RCC 7860 (cell line): ENCODE measurements at places on chromosomes 16 and 17.

GRCh38 chr16:75502916-75503605 is 7.8 kb upstream of the CHST6 start:
- no peak for DNase-seq

DNA sequence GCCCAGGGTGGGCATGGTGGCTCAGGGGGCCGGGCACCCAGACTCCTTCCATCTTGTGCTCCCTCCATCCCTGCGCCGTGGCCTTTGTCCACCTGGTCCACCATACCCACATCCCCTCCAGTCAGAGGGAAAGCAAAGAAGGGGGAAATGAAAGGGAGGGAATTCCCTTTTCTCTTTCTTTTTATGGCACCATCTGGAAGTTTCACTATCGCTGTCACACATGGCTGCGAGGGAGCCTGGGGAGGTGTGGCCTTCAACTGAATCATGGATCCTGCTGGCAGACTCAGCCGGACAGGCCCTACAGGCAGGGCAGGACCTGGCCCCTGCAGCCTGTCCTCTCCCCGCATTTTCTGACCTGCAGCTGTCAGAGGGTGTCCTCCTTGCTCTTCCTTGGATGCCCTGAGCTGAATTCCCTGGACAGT is 6.2 kb downstream of the SLC12A3 start:
- DNase-seq: peak; percentile 50

DNA sequence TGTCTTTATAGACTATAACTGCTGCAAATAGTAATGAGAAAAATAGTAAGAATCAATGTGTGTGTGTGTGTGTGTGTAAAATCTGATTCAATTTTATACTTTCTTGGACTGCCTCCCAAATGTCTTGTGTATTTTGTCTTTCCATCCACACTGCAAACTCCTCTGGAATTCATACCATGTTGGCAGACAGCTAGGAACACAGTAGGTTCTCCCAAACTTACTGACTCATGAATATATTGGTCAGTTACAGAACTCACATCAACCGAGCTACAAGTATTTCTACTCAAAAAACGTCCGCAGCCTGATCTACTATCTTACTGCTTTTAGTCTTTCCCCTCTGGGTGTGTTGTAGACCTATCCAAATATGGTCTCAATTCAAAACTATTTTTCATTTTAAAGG is 542.7 kb upstream of the PSMD7 start:
- peak; percentile 42 for DNase-seq

DNA sequence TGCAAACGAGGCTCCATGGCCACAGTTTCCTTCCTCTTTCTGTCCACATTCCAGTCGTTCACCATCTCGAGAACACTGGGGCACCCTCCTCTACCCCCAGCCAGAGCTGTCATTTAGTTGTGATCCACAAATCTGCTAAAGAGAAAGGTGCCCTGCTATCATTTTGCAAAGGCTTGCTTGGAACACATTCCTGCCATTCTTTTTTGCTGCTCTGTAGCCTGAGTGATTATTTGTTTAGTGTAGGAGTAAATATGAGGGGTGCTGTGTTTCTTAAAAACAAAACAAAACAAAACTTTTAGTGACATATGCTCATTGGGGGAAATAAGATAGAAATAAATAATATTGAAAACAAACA is 166.7 kb downstream of the PRKCA start:
- no peak for DNase-seq

DNA sequence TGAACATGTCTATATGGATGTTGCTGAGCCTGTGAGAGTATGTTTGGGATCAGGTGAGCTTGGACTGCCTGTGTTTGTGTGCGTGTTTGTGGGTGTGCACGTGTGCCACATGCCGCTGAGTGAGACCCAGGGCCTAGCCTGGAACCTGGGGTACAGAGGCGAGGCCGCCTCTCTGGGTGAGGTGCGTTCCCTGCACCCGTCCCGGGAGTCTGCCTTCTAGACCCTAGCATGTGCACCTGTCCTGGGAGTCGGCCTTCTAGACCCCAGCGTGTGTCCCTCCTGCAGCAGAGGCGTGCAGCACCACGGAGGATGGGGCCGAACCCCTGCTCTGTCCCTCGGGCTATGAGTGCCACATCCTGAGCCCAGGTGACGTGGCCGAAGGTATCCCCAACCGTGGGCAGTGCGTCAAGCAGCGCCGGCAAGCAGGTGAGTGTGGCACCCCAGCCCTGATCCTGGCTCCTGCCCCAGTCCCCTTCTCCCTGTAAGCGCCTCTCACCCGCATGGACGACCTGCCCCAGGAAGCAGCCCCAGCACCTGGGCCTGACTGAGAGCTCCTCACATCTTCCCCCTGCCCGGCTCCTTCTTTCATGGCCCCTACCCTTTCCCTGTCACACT is 24.6 kb downstream of the WFDC1 start:
- DNase-seq: no peak

GRCh38 chr17:82444941-82445521 is 5.5 kb downstream of the CYBC1 start:
- DNase-seq: no peak

DNA sequence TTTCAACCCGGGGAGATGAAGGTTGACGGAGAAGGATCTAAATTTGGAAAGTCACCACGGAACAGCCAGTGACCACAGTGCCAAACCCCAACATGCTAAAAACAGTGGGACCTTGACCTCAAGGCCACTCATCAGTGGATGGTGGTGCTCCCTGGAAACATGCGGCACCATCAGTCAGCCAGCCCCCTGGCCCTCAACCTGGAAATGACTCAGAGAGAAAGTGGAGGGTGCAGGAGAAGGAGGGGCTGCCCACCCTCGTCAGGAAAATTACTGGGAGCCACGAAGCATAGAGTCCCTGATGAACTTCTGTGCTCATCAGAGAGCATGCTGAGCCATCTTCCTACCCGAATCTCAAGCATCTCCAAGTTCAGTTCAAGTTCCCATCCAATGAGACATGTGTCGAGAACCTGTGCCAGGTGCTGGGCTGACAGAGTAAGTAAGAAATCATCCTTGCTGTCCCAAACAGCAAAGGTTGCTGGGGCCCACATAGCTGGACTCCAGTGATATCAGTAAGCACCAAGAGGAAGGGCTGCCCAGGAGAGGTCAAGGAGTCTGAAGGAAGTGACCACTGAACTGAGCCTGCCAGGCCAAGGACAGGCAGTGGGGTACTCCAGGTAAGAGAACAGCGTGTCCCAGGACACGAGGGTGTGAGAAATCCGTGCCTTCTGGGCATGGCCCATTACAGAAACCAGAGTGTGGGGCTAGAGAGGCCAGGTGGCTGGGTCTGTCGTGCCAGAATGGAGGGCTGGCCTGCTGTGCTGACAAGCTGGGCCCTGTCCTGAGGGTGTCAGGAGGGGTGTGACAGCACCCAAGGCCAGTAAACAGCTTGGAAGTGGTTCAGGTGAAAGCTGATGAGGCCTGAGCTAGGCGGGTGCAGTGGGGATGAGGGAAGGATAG is 5.2 kb downstream of the PECAM1 start:
- DNase-seq: peak; percentile 87

DNA sequence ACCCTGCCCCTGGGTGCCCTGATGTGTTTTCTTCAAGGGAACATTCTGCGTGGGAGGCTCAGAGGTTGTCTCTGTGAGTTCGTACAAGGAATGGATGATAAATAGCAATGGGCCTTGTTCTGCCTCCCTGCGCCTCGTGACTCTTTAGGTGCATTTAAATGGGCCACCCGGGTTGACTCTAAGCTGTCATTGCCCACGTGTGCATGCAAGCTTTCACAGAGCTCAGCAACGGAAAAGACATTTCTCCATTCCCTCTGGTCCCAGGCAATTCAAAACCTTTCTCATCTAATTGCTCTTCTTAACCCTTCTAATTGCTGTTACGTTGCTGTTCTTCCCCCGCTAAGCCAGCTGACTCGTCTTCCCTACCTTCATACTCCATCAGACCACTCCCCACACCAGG is 71.5 kb upstream of the SDK2 start:
- DNase-seq: no peak

DNA sequence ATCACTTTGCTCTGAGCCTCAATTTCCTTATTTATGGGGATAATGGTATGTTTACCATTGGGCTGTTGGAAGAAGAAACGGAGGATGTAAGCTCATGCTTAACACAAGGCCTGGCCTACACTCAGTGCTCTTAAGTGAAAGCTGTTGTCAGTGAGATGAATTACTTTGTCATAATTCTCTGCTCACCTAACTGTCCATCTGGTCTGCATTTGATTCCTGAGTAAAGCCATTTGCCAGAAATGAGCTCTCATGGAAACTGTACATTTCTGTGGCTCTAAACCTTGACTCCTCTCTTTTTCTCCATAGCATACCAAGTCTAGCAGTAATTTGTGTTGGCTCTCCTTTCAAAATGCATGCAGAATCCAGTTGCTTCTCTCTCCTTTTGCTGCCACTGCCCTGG is 445.7 kb downstream of the UTP18 start:
- no peak for DNase-seq

- DNase-seq: no peak
Observed at GRCh38 chr16:28923652-28924398, 1.2 kb downstream of the RABEP2 start.

- DNase-seq: no peak
Observed at GRCh38 chr17:1197379-1197778, 17.6 kb upstream of the ABR start.
